Astrocyte (in vitro differentiated cells and primary cell): ENCODE measurements at places on chromosomes 16 and 17. TPM values are rescaled to one million over a fixed set of nuclear protein-coding genes. Genes with fewer than 3 reads are reported as not detected.

CLDN6 gene
- 449 and 584 TPM in 2 replicates for total RNA-seq

MYOCD gene
- 1.4 and 2.8 TPM in 2 replicates for total RNA-seq

PRR15L gene
- total RNA-seq = not detected in 2 replicates

PTX4 gene
- not detected in 2 replicates for total RNA-seq

CETP gene
- total RNA-seq = 0.17 TPM in 1 of 2 replicates, not detected in the other

C16orf78 gene
- total RNA-seq = not detected in 2 replicates

SLC35G6 gene
- total RNA-seq = not detected in 2 replicates

MRPL45 gene
- total RNA-seq = 30.0 and 34.3 TPM in 2 replicates

IGF2BP1 gene
- 241 and 260 TPM in 2 replicates for total RNA-seq

DNA sequence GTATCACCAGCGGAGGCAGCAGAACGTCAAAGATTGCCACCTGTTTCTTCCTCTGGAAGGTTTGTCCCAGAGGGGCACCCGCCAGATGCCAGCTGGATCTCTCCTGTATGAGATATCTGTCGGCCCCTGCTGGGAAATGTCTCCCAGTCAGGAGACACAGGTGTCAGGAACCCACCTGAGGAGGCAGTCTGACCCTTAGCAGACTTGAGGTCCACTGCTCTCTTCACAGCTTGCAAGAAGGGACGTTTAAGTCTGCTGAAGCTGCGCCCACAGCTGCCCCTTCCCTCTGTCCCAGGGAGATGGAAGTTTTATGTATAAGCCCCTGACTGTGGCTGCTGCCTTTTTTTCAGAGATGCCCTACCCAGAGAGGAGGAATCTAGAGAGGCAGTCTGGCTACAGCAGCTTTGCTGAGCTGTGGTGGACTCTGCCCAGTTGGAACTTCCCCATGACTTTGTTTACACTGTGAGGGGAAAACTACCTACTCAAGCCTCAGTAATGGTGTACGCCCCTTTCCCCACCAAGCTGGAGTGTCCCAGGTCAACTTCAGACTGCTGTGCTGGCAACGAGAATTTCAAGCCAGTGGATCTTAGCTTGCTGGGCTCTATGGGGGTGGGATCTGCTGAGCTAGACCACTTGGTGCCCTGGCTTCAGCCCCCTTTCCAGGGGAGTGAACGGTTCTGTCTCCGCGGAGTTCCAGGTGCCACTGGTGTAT lies 92.9 kb downstream of the PHKB start:
- H3K27ac ChIP-seq = no peak overlapping the region
- H3K27me3 ChIP-seq = no peaks in the 10 kb centered on the region
- H3K4me1 ChIP-seq = no peaks in the 10 kb centered on the region
- no peak for DNase-seq

DNA sequence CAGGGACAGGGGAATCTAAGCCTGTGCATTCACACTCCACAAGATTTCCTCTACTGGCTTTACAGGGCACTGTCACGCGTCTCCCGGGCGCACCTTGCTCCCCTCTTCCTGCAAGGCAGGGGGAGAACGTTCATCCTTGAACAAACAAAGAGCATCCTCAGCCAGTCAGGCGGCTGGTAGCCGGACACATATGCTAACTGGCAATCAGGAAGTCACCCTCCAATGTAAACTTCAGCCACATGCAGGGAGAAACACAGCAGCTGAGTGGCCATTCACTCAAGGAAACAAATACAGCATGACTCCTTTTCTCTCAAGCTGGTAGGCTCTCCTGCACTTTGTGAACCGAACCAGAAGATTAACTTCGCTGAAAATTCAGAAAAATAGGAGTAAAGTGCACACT lies 10.8 kb upstream of the HSBP1 start:
- H3K4me3 ChIP-seq = no peak overlapping the region
- no peaks in the 10 kb centered on the region for H3K36me3 ChIP-seq
- DNase-seq = no peak
- H3K4me1 ChIP-seq = no peaks in the 10 kb centered on the region
- no peak overlapping the region for H3K27ac ChIP-seq

GRCh38 chr17:32498391-32498790 lies 11.6 kb downstream of the CDK5R1 start:
- no peaks in the 10 kb centered on the region for H3K36me3 ChIP-seq
- H3K4me3 ChIP-seq = no peak overlapping the region
- peaks cover 31% of the 10 kb centered on the region for H3K4me1 ChIP-seq
- no peak for DNase-seq

DNA sequence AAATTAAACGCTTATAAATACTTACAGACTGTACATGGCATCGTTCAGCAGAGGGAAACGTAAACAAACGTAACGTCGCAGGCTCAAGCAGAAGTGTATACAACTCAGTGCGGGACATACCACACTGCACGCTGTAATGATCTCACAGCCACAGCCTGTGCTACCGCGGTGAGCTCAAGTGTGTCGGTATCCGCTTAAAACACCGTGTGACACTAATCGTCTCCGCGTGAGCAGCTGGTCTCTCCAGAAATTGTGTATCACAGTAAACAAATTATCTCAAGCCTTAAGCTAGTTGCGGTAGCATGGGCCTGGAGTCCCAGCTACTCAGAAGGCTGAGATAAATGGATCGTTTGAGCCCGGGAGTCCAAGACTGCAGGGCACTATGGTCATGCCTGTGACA lies 115.3 kb downstream of the ANKRD11 start:
- no peak for DNase-seq
- H3K36me3 ChIP-seq = peaks cover 2% of the 10 kb centered on the region
- H3K4me3 ChIP-seq = no peak overlapping the region

GRCh38 chr16:35562919-35563318 lies 2103.5 kb downstream of the TP53TG3F start:
- H3K4me1 ChIP-seq = no peaks in the 10 kb centered on the region
- H3K4me3 ChIP-seq = no peak overlapping the region
- H3K27me3 ChIP-seq = no peaks in the 10 kb centered on the region
- DNase-seq = no peak

GRCh38 chr16:89080196-89080853 lies 13.3 kb upstream of the ACSF3 start:
- no peaks in the 10 kb centered on the region for H3K27me3 ChIP-seq
- DNase-seq = no peak
- no peak overlapping the region for H3K27ac ChIP-seq
- H3K4me1 ChIP-seq = no peaks in the 10 kb centered on the region
- H3K36me3 ChIP-seq = no peaks in the 10 kb centered on the region
- no peak overlapping the region for H3K4me3 ChIP-seq

GRCh38 chr17:76004750-76005262 lies 4.2 kb downstream of the CDK3 start:
- DNase-seq = no peak
- no peak overlapping the region for H3K27ac ChIP-seq
- no peaks in the 10 kb centered on the region for H3K4me1 ChIP-seq
- H3K36me3 ChIP-seq = no peaks in the 10 kb centered on the region
- no peak overlapping the region for H3K4me3 ChIP-seq
- H3K27me3 ChIP-seq = no peaks in the 10 kb centered on the region

GRCh38 chr17:67558740-67559380 lies 158.9 kb upstream of the NOL11 start:
- no peak overlapping the region for H3K4me3 ChIP-seq
- H3K4me1 ChIP-seq = no peaks in the 10 kb centered on the region
- no peak overlapping the region for H3K27ac ChIP-seq
- H3K36me3 ChIP-seq = no peaks in the 10 kb centered on the region
- H3K27me3 ChIP-seq = no peaks in the 10 kb centered on the region
- no peak for DNase-seq

- H3K27ac ChIP-seq = no peak overlapping the region
- H3K27me3 ChIP-seq = no peaks in the 10 kb centered on the region
- H3K4me3 ChIP-seq = no peak overlapping the region
- peaks cover 30% of the 10 kb centered on the region for H3K4me1 ChIP-seq
- no peak for DNase-seq
Observed at GRCh38 chr17:79832218-79833109, 6.8 kb downstream of the CBX4 start.

- no peak overlapping the region for H3K4me3 ChIP-seq
- H3K27me3 ChIP-seq = no peaks in the 10 kb centered on the region
- H3K36me3 ChIP-seq = no peaks in the 10 kb centered on the region
- no peak for DNase-seq
- no peak overlapping the region for H3K27ac ChIP-seq
Observed at GRCh38 chr16:1564325-1564724, 30.9 kb downstream of the TMEM204 start.

DNA sequence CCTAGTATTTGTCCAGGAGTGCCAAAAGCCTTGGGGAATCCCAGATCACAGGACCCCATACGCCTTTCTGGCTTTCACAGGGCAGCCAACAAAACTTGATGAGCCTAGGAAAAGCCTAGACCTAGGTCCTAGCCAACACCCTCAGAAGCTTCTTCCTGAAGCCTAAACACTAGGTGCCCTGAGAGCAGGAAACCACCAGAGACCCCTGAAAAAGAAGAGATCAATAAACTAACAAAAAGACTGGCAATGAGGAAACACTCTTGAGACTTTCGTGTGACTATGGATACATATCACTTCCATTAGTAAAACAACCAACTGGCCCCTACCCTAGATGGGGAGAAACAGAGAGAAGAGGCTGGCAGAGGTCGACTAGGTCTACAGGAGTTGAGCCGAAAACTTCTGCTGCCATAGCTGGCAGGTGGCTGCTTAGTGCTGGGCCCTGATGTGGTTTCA lies 1.2 kb downstream of the ORMDL3 start:
- peaks cover 51% of the 10 kb centered on the region for H3K4me1 ChIP-seq
- H3K36me3 ChIP-seq = peaks cover 15% of the 10 kb centered on the region
- H3K4me3 ChIP-seq = peak overlapping the region; percentile 81
- peak overlapping the region; percentile 98 for H3K27ac ChIP-seq
- no peak for DNase-seq
